CD4-positive, alpha-beta T cell treated with Interleukin-21 for 1 hour (primary cell): ENCODE measurements at places on chromosomes 4 and X.

DNA sequence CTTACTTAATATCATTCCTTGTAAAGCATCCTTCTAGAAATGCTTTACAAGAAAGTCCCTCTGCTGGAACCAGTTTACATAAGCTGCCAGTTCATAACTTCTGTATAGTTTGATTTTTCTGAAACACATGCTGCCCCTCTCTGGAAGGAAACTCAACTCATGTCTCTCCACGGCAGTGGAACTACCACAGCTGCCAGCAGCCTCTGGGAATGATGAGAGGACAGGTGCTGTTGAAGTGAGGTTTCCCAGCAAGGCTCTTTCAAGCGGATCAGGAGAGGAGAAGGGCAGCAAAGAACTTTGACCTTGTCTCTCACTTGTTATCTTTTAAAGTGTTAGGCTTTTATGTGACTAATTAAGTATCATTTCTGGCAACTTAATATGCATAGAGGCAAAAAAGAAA lies 7.3 kb downstream of the GRPR start:
- no peak for DNase-seq

DNA sequence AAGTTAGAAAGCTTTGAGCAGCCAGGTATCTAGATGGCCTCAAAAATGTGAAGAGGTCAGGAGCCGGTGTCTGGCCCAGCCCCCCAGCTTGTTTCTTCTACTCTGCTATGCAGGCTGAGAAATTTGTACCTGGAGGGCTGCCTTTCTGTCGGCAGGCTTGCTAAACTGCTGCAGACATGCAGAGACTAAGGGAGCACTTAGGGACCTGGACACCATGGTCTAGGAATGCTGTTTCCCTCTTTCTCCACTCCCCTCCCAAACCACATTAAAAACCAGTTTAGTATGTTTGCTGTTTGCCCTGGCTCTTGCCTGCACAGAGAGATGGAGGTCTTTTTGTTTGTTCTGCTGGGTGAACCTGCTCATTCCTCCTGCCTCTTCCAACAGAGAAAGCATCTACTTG lies 157.1 kb upstream of the DGKK start:
- no peak for DNase-seq

DNA sequence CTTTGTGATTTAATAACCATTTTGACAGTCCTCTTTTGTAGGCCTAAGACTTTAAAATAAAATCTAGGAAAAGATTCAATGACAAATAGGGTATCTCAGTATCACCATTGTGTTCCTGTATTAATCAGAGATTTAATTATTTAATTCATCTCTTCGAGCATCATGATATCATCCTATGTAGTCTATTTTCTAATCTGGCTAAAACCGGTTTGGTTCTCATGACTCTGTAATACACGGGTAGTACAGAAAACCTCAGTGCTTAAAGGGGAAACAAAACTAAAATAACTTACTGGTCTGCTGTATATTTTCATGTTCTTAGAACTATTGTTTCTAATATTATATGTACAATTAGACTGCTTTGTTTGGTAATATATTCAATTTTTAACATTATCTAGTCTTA lies 23.7 kb upstream of the FBXW7 start:
- no peak for DNase-seq

DNA sequence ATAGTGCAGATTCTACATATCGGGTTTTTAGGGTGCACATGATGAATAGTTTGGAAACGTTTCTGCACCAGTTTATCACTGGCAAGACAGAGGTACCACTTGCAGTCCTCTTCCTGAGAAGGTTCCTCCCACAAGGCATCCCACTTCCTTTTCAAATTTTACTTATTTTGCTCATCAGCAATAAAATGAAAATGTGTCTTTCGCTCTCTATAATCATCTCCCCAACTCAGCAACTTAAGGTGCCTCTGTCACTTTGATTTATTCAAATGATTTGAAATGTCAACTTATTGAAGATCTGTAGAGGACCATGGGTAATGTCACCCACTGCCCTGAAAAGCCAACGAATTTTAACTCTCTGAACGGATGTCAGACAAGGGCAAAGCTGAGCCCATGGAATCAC lies 53.2 kb downstream of the VGLL1 start:
- no peak for DNase-seq

- no peak for DNase-seq
These were observed 253.1 kb upstream of the RPS6KA3 start for GRCh38 chrX:20519826-20520225.

GRCh38 chr4:172099376-172099775 lies 286.2 kb downstream of the GALNTL6 start:
- no peak for DNase-seq

GRCh38 chrX:149687991-149688390 lies 23.9 kb upstream of the MAGEA11 start:
- DNase-seq: no peak

DNA sequence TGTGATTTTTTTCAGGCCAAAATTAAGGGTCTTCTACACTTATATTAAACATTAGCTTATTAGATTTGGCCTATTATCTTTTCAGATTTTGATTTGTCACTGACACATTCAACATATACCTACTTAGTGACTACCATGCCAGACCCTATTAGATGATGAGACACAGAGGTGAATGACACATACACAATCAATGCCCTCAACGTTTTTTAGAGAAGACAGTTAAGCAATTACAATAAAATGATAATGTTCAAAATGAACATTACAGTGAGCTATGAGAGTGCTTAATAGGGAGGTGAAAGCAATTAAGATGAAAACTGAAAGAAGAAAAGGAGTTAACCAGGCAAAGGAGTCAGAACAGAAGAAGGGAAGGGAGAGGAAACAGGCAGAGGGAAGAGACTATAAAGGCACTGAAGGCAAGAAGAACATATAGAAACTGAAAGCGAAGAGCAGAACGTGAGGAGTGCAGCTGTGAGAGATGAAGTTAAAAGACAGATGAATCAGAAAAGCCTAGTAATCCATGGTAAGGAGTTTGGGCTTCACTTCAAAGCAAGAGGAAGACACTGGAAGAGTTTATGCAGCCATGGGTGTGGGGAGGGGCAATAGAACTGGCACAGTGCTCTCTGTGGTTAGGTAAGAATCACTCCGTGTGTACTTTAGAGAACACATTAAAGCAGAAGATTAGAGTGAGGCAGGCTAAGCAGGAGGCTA lies 119.0 kb downstream of the REELD1 start:
- DNase-seq: no peak
